ENCODE measurements at places on chromosomes 11 and 22.

- DNase-seq, result no peak
These were observed 191.5 kb downstream of the MAML2 start for GRCh38 chr11:96151501-96151900.

DNA sequence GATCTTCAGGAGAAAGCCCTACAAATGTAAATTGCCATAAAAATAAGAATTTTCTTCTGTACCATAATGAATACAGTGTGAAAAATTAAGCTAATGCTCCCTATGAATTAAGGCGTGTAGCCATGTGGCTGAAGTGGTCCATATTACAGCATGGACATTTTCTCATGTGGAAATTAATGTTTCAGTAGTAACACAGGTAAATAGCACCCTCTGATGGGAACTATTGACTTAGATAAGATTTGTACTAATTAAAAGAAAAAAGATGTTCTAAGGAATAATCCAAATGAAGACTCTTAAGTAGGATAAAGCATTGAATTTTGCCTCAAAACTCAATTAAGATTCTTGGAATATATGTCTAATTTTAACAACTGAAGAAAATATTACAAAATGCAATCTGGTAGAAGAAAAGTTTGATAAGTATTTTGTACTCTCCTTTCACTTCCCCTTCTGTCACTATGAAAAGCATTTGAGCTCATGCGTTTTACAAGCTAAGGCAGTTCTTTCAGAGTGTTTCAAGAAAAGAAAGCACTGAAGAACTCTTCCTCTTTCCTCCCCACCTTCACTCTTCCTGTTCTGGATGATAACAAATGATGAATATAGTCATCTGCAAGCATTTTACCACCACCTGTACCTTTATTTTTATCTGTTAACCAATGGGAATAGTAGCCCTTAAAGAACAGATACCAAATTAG is 9.9 kb upstream of the OR8D2 start:
- no peak for DNase-seq

DNA sequence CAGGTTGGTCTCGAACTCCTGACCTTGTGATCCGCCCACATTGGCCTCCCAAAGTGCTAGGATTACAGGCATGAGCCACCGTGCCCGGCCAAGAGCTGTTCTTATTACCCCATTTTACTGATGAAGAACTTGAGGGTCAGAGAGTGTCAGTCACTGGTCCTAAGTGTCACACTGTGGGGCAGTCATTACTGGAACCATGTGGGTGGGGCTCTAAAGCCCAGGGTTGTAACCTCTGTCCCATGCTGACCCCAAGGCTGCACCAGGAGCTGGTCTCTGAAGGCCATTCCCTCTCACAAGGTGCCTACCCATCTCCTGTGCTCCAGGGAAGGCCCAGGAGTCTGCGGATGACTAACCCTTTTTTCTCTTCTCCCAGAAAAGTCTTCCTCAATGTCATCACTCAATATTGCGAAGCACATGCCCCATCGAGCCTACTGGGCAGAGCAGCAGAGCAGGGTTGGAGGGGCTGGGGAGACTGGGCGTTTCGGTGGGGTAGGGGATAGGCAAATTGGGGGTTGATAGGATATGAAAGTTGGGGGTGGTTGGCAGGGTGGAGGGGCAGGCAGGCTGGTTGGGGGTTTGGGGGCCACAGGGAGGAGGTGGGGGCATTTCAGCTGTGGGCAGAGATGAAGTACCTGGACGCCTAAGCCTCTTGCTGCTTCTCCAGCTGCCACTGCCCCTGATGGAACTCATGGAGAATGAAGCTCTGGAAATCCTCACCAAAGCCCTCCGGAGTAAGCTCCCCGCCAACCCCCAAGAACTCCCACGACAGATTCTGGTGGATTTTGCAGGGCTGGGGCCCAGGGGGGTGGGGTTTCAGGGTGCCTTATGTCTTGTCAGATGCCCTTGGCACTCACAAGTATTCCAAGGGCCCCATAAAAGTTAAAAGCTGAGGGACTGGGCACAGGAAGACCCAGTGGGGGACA is 2.0 kb upstream of the ESRRA start:
- no peak for DNase-seq

DNA sequence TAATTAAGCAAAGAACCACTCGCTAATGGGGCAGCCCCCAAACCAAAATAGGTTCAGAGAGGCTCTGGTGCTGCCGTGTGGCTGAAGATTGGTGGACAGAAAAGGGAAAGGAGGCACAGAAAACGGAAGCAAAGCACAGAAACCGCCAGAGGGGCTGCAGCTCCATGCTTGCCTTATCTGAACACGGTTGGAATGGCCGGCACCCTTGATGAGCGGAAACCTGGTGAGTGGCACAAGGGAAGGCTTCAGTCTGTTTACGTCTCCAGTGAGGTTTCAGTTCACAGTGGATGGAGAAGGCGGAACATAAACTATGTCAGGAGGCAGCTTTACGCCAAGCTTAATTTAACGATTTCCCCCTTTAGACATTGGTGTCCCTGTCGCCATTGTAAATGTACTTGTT is 5.2 kb upstream of the PRR33 start:
- no peak for DNase-seq
